Activated CD4-positive, alpha-beta T cell treated with anti-CD3 and anti-CD28 coated beads, Interleukin-2, amount 10 ng/mL, durations not matched to agents 24 days and 14 days (primary cell): ENCODE measurements at places on chromosomes 1 and 21. TPM values are rescaled to one million over a fixed set of nuclear protein-coding genes. Genes with fewer than 3 reads are reported as not detected.

Gene FOXD2
- 0.07 and 0.09 TPM in 2 replicates for total RNA-seq

Gene KMO
- 0.09 TPM in 1 of 2 replicates, not detected in the other for total RNA-seq

GRCh38 chr1:15155888-15156741 lies 2.6 kb downstream of the TMEM51 start:
- H3K36me3 ChIP-seq: no peaks in the 10 kb centered on the region
- H3K4me1 ChIP-seq: peaks cover 29% of the 10 kb centered on the region
- peak overlapping the region; percentile 19 for H3K4me3 ChIP-seq
- peaks cover 43% of the 10 kb centered on the region for H3K27me3 ChIP-seq
- no peak overlapping the region for H3K27ac ChIP-seq
- peak; percentile 74 for DNase-seq

DNA sequence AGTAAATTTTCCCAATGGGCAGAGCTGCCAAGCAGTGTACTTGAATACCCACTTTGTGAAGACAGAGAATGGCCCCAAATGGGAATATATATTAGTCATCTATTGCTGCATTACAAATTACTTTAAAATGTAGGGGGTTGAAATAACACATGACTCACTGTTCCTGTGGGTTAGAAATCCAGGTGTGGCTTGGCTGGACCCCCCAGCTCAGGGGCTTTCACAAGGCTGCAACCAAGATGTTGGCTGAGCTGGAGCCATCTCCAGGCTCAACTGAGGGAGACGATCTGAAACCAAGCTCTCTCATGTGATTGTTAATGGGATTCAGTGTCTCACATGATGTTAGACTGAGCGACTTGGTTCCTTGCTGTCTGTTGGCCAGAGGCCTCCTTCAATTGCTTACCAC lies 33.4 kb upstream of the ARHGAP29 start:
- no peak overlapping the region for H3K27ac ChIP-seq
- H3K27me3 ChIP-seq: peaks cover 7% of the 10 kb centered on the region
- H3K4me1 ChIP-seq: no peaks in the 10 kb centered on the region
- H3K36me3 ChIP-seq: no peaks in the 10 kb centered on the region

Gene HRNR
- not detected in 2 replicates for total RNA-seq

Gene SLAMF6
- total RNA-seq: 53.8 and 55.4 TPM in 2 replicates

DNA sequence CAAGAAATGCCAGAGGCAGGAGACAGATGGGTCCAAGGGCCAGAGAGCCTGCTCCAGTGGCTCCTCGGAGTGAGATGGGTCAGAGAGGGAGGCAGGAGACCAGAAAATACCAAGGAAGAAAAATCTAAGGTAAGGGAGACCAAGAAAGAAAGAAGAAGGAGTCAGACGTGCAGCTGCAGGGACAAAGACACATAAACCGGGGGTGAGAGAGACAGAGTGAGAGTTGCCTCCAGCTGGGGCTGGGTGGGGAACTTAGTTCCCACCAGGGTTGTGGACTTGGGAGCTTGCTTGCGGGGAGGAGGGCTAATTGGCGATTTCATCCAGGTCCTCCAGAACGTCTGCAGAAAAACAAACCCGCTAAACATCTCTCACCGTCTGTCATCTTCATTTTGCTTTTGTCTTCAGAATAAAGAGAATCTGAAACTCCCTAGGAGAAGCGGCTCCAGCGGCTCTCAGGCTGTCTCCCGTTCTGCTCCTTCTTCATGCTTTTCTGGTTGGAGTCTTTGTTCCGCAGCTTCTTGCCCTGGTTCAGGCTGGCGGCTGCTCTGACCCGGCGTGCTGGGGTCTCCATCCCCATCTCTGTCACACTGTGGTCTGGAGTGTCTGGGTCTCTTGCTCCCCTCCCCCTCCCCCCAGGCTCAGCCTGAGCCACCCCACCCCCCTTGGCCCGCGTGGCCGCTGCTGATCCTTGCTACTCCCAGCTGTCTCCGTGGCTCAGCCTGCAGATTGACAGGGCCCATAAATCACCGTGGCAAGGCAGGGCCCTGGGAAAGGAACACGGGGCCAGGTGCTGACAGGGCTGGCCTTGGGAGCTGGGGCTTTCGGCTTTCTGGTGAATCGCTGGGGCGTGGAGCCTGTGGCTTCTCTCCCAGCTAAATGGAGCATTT lies 66.6 kb downstream of the UBIAD1 start:
- peaks cover 2% of the 10 kb centered on the region for H3K4me1 ChIP-seq
- H3K4me3 ChIP-seq: no peak overlapping the region
- no peak overlapping the region for H3K27ac ChIP-seq

- no peak for DNase-seq
- H3K4me3 ChIP-seq: no peak overlapping the region
- peaks cover 3% of the 10 kb centered on the region for H3K27me3 ChIP-seq
- no peak overlapping the region for H3K27ac ChIP-seq
Measured at GRCh38 chr1:94852788-94853187, 32.6 kb downstream of the SLC44A3 start.

DNA sequence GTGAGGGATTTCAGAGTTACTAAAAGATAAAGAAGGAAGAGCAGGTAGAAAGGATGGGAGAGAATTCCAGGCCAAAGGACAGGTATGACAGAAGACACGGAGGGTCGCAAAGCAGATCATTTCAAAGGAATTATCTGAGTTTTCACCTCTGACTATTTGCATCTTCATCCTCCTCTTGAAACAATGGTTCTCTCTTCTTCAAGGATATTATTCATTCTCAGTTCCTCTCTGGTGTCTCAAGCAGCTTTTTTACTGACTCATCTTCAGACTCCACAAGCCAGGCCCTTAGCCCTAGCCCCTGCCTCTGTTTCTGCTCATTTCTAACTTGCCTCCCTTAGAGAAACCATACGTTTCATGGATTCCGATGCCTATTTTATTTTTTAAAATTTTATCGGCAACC lies 15.0 kb downstream of the DDX59 start:
- no peak for DNase-seq
- H3K36me3 ChIP-seq: peaks cover 49% of the 10 kb centered on the region
- H3K27me3 ChIP-seq: no peaks in the 10 kb centered on the region

Gene GPR153
- total RNA-seq: 1.3 and 1.7 TPM in 2 replicates

DNA sequence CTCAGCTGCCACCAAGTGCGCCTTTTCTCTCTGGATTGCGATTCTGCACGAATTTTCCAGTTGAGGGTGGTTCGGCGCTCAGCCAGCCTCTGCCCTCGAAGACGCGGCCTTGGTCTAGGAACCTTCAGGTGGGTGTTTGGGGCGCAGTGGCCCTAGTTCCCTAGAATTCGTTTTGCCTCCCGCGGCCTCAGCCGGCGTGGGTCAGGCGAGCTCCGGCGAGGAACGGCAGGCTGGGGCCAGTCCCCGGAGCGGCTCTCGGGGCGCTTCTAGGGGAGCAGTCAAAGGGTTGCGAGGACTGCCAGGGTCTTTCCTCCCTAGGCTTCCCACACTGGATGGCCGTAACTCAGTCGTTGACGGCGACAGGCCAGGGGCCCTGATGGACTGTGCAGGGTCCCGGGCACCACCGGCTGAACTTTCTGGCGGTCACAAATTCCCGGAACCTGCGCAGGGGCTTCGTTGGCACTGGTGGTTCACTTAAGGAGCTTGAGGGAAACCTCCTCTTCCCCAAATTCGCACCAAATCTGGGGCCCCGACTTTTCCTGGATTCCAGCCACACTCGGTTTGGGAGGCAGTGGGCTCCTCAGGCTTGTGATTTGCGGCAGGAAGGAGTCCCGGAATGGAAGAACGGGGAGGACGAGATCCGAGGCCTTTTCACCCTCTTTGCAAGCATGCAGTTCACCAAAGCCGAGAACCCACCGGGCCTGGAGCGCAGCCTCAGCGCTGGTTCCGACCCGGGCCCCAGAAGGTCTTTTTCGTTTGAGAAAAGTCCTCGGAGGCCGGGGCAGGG lies 1.2 kb downstream of the DMBX1 start:
- peaks cover 93% of the 10 kb centered on the region for H3K27me3 ChIP-seq
- peaks cover 22% of the 10 kb centered on the region for H3K4me1 ChIP-seq
- H3K4me3 ChIP-seq: no peak overlapping the region
- DNase-seq: peak; percentile 63

- peaks cover 18% of the 10 kb centered on the region for H3K36me3 ChIP-seq
- DNase-seq: no peak
- peaks cover 48% of the 10 kb centered on the region for H3K4me1 ChIP-seq
- no peaks in the 10 kb centered on the region for H3K27me3 ChIP-seq
Measured at GRCh38 chr1:89763649-89763986, 57.2 kb upstream of the LRRC8D start.

Gene SELE
- not detected in 2 replicates for total RNA-seq

Gene IQCC
- total RNA-seq: 6.1 and 6.4 TPM in 2 replicates

Gene RBP7
- total RNA-seq: not detected in 2 replicates

Gene NFIA
- total RNA-seq: 0.26 and 0.63 TPM in 2 replicates

- peaks cover 11% of the 10 kb centered on the region for H3K36me3 ChIP-seq
- peak overlapping the region; percentile 17 for H3K27ac ChIP-seq
- H3K4me3 ChIP-seq: no peak overlapping the region
Measured at GRCh38 chr1:206725109-206725963, 40.6 kb downstream of the MAPKAPK2 start.

DNA sequence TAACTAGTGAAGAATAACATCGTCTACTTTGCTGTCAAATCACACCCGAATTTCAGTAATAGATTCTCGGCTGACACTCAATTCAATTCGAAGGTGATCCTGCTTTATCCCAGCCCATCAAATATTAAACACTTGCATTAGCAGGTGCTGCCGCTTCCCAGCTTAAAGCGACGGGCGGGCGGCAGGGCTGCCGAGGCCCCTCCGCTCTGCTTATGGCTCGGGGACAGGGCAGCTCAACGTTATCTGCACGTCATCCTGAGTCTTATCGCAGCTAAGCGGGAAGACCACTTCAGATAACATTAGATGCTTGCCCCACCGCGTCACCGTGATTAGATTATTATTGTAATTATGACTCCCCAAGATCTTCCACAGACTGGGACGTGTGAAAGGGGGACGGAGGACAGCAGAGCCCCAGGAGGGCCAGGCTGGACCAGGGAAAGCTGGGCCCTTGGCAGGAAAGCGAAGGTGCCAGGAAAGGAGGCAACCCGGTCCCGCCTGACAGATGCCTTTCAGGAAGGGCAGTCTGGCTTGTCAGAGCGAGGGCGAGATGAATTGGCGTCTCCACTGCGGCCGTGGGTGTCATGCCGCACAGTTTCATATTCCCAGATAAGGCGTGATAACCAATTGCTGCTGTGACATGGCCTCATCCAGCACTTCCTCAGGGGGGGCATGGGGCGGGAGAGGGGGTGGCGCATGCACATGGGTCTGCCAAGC lies 37.0 kb downstream of the DMAP1 start:
- H3K27me3 ChIP-seq: no peaks in the 10 kb centered on the region
- no peak for DNase-seq
- H3K27ac ChIP-seq: no peak overlapping the region
- H3K36me3 ChIP-seq: no peaks in the 10 kb centered on the region

GRCh38 chr1:26811708-26812107 lies 14.8 kb upstream of the ZDHHC18 start:
- H3K27me3 ChIP-seq: no peaks in the 10 kb centered on the region
- no peak overlapping the region for H3K4me3 ChIP-seq

- peaks cover 9% of the 10 kb centered on the region for H3K27me3 ChIP-seq
- DNase-seq: no peak
- no peak overlapping the region for H3K4me3 ChIP-seq
Measured at GRCh38 chr1:224059897-224060427, 53.9 kb upstream of the FBXO28 start.

DNA sequence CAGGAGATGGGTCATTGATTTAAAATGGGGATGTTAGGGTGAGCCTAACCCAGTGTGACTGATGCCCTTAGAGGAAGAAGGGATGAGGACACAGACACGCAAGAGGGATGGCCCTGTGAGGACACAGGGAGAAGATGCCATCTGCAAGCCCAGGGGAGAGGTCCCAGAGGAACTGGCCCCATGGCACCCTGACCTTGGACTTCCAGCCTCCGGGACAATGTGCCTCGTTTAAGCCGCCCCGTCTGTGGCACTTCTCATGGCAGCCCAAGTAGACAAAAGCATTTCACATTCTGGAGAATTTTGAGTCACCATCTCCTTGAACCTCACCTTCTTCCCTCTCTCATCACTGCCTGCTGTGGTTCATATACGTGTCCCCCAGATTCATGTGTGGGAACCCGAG lies 20.1 kb upstream of the PCBP3 start:
- no peak overlapping the region for H3K27ac ChIP-seq
- H3K27me3 ChIP-seq: peaks cover 33% of the 10 kb centered on the region
- no peaks in the 10 kb centered on the region for H3K36me3 ChIP-seq
- H3K4me3 ChIP-seq: no peak overlapping the region
- DNase-seq: no peak

- no peaks in the 10 kb centered on the region for H3K4me1 ChIP-seq
- no peak overlapping the region for H3K27ac ChIP-seq
- no peaks in the 10 kb centered on the region for H3K27me3 ChIP-seq
Measured at GRCh38 chr1:246212013-246212412, 295.1 kb downstream of the SMYD3 start.

- H3K36me3 ChIP-seq: peaks cover 43% of the 10 kb centered on the region
- no peak for DNase-seq
Measured at GRCh38 chr1:36351227-36351977, 28.0 kb upstream of the EVA1B start.

DNA sequence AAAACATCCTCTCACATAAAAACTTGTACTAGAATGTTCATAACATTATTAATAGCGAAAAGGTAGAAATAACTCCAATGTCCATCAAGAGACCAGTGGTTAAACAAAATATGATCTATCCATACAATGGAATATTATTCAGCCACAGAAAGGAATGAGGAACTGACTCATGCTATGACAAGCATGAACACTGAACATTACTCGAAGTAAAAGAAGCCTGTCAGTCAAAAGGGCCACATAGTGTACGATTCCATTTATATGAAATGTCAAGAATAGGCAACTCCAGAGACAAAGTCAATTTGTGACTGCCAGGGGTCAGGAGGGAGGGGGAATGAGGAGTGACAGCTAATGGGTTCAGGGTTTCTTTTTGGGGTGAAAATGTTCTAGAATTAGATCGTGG lies 2.3 kb downstream of the VPS26C start:
- no peak for DNase-seq
- peaks cover 43% of the 10 kb centered on the region for H3K4me1 ChIP-seq
- H3K36me3 ChIP-seq: peaks cover 28% of the 10 kb centered on the region
- peak overlapping the region; percentile 26 for H3K27ac ChIP-seq
- H3K27me3 ChIP-seq: no peaks in the 10 kb centered on the region

DNA sequence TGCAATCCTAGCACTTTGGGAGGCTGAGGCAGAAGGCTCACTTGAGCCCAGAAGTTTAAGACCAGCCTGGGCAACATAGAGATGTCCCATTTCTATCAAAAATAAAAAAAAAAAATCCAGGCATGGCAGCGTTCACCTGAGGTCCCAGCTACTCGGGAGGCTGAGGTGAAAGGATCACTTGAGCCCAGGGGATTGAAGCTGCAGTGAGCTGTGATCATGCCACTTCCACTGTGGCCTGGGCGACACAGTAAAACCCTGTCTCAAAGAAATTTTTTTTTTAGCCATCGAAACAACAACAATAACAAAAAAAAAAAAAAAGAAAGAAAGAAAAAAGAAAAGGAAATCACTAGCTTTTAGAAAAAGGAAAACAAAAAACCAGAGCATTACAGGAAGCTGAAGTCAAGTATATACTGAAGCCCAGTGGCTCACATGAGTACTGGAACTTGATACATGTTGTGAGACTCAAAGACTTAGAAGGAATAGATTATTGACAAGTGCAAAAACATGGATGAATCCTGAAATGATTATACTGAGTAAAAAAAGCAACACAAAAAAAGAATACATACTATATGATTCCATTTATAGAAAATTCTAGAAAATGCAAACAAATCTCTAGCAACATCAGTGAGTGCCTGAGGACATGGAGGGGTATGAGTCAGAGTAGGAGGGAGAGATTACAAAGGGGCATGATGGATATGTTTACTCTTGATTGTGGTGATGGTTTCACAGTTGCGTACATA lies 6.1 kb upstream of the RABGAP1L start:
- peaks cover 38% of the 10 kb centered on the region for H3K4me1 ChIP-seq
- no peak overlapping the region for H3K4me3 ChIP-seq
- no peaks in the 10 kb centered on the region for H3K27me3 ChIP-seq
- H3K27ac ChIP-seq: peak overlapping the region; percentile 63

Gene HENMT1
- 17.5 and 17.7 TPM in 2 replicates for total RNA-seq

GRCh38 chr1:235047331-235047871 lies 81.2 kb downstream of the TOMM20 start:
- H3K4me1 ChIP-seq: peaks cover 56% of the 10 kb centered on the region
- H3K4me3 ChIP-seq: peak overlapping the region; percentile 65
- DNase-seq: no peak
- H3K36me3 ChIP-seq: peaks cover 3% of the 10 kb centered on the region

Gene KRTAP19-3
- total RNA-seq: not detected in 2 replicates

Gene ROR1
- total RNA-seq: 0.09 TPM in 1 of 2 replicates, not detected in the other
